CD4-positive, alpha-beta T cell treated with Interleukin-17A for 1 hour (primary cell): ENCODE measurements at places on chromosomes 5 and 9.

DNA sequence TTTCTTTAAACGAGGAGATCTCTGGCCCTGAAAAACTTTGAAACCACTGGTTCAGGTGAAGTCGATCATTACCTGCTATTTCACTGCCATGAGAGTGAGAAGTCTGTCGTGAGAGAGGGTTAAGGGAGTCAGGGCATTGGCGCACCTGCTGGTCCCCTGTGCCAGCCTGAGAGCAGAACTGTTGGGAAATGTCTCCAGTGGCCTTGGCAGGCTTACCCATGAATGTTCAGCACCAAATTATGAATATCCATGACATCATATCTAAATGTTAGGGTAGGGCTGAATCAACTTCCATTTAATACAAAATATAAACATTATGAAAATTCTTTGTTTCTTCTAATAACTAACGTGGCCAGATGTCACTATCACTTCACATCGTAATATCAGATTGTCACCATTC lies 379.3 kb downstream of the KDM4C start:
- no peak for DNase-seq

GRCh38 chr5:182126-182525 lies 9.2 kb upstream of the LRRC14B start:
- DNase-seq = no peak

- DNase-seq = no peak
These were observed 333.9 kb downstream of the DIRAS2 start for GRCh38 chr9:90308691-90309090.

DNA sequence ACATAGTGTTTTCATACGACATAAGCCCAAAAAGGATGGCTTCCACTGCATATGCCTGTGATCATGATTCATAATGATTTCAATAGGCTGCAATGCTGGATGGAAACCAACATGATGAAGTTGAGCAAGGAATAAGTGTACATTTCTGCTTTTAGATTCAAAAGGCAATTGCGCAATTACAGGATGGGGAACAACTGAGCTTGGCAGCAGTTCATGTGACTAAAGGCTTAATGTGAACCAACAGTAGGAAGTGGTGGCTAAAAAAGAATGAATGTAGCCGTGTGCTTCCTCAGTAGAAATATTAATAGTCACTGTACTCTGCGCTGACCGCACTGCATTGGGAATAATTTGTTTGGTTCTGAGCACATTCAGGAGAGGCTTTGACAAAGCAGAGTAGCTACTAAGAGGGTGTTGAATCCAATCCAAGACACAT lies 51.2 kb downstream of the SLC1A3 start:
- DNase-seq = peak; percentile 36

- no peak for DNase-seq
These were observed 9.3 kb downstream of the NXNL2 start for GRCh38 chr9:88544245-88544644.

DNA sequence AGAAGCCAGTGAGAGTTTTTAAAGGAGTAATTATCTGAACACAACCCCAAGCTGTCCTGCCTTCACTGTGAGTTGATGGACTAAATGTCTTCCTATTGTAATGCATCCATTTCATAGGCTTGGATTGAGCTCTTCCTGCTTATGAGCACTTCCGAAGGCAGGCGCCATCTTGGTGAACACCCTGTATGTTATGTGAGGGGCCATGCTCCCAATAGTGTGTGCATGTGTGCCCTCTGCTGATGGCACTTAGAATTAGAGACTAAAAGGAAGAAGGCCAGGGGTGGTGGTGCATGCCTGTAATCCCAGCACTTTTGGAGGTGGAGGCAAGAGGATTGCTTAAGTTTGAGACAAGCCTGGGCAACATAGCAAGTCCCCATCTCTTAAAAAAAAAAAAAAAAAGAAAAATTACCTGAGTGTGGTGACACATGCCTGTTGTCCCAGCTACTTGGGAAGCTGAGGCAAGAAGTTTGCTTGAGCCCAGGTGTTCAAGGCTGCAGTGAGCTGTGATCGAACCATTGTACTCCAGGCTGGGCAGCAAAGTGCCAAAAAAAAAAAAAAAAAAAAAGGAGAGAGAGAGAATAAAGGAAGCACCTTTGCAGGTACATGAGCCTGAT lies 65.0 kb downstream of the C9orf152 start:
- no peak for DNase-seq

DNA sequence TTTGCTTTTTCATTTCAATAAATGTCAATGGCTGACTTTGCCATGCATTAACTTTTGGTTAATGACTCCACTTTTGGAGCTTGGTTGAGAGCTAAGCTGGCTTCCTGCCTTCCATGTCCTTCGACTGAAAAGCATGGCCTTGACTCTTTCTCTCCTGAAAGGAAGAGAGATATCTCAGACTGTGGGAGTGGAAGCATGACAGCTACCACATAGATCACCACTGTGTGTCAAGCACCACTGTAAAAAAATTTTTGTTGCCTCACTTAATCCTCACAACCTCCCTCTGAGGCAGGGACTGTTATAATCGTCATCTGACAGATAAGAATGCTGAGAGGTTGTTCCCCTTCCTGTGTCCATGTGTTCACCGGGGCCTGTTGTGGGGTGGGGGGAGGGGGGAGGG lies 184.8 kb downstream of the RORB start:
- DNase-seq = no peak

- DNase-seq = no peak
These were observed 3.0 kb downstream of the LECT2 start for GRCh38 chr5:135951807-135952206.
